ENCODE measurements at places on chromosomes 5 and 9.

- no peak for DNase-seq
Measured at GRCh38 chr5:1048162-1048721, 39.6 kb downstream of the NKD2 start.

- no peak for DNase-seq
Measured at GRCh38 chr9:80062567-80062966, 490.8 kb downstream of the TLE4 start.

- DNase-seq = no peak
Measured at GRCh38 chr9:84669288-84670137, at the start of gene NTRK2. NTRK2 (plus strand) TSS chr9:84669729; CDS start chr9:84670749, 1,020 bp downstream.

DNA sequence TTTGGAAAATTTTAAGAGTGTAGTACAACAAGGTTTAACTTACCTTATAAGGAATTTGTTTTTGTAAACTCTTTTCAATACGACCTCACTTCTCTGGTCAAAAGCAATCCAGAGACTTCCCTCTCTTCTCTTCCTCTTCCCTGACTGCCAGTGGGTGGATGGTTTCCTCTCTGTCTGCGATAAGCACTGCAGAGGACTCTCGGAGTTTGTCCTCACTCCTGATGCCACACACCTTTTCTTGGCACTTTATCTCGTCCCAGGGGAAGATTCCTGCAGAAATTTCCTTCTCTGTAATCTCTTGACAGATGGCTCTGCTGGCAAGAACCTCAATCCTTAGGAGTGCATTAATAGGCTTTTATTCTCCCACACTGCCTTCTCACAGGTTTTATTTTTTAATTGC lies 641.6 kb downstream of the NR2F1-AS1 start:
- peak; percentile 36 for DNase-seq
